HepG2 (cell line): ENCODE measurements at places on chromosomes 3 and 15.
A peak's percentile ranks its signal among the peaks of the same experiment; 100 is the strongest.

DNA sequence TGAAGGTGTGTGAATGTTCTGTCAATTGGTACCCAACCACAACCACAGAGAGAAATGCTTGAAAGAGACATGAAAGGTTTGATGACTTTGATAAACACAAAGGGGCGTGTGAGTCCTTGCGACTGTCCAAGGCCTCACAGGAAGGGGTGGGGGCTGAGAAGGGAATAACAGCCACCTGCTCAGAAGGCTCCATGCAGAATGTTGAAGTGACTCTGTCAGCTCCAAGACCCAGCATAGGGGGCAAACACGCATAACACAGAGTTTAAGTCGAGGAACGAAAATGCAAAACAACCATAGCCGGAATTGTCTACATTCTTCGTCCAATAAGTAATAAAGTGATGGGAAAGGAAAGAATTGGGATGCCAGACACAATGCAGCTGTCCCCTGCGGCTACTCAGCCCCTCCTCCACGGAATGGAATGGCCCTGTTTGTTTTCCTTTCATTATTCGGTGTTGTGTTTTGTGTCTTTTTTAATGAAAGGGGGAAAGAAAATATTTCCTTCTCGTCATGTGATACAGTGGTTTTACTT is 19.9 kb downstream of the TMEM212 start:
- DNase-seq: peak; percentile 58

GRCh38 chr15:58631319-58631718 is 118.2 kb downstream of the ADAM10 start:
- DNase-seq: no peak

- no peak for DNase-seq
These were observed 83.6 kb upstream of the SMAD3 start for GRCh38 chr15:66981771-66982170.

GRCh38 chr3:10845839-10846656 is 30.0 kb downstream of the SLC6A11 start:
- DNase-seq: no peak

- no peak for DNase-seq
These were observed 58.8 kb downstream of the SLCO3A1 start for GRCh38 chr15:91912336-91912735.

- no peak for DNase-seq
These were observed 37.5 kb upstream of the IQSEC1 start for GRCh38 chr3:13110678-13111116.

DNA sequence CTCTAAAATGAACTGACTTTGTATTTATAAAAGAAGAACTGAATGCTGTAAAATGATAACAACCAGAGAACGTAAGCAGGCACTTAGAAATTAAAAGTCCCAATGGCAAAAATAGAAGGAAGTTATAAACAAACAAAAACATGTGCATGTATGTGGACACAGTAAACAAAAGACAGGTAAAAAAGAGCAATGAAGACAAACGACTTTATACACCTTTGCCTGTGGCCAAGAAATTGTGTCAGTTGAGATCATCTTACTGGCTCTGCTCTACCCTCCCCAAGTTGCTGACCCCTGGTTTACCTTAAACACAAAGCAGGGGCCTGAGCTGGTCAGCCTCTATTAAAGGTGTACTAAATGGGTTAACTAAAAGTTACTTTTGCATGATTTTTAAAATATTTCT is 41.7 kb upstream of the GP5 start:
- DNase-seq: no peak

GRCh38 chr3:5427021-5427420 is 239.5 kb downstream of the EDEM1 start:
- no peak for DNase-seq

DNA sequence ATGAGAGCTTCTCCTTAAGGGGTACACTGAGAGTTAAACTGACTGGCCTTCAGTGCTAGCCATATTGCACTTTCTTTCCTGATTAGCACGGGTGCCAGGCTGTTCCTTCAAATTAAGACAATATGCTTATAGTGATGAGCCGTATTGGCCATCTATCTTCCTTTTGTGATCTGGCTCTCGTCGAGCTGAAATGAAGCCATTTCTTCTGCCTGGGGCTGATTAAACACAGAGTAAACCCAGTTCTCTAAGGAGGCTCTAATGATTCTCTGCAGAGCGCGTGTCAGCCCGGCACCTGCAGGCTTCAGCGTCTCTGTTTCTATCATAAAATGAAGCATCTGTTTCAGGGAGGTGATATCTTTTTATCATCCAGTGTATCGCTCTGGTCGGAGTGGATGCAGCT is 107.5 kb upstream of the NR2F2 start:
- no peak for DNase-seq

DNA sequence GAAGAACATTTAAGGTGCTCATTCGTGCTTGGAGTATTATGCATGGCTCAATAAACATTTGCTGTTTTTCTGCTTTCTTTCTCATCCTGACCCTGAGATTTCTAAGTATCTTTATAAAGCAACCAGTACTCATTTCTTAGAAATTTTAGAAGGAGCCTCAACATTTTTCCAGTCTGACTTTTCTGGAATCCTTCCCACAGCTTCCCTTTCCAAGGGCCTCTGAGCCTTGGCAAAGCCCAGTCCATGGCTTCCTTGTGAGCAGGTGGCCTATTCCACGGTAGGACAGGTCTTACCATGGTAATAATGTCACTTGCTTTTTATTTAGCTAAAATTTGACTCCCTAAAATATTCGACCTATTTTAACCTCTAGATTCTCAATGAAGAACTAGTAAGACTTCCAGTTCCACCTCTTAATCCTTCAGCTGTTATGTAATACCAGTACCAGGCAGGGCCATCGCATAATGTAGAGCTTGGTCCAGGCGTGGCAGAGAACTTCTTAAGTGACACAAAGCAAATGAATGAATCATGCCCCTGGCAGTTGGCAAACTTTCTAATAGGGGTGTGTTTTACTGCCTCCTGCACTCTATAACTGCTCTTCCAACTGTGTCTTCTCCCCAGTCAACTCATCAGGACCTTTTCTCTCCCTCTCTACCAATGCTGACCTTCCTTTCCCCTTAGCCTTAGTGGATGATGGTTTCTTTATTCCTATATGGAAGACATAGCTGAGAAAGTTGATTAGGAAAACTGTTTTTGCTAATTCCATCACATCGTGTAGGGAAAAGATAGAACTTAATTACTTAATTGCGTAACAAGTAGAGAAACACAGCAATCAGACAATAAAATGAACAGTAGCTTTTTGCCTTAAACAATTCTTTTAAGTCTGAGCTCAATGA is 894 bp upstream of the TM4SF4 start:
- no peak for DNase-seq

DNA sequence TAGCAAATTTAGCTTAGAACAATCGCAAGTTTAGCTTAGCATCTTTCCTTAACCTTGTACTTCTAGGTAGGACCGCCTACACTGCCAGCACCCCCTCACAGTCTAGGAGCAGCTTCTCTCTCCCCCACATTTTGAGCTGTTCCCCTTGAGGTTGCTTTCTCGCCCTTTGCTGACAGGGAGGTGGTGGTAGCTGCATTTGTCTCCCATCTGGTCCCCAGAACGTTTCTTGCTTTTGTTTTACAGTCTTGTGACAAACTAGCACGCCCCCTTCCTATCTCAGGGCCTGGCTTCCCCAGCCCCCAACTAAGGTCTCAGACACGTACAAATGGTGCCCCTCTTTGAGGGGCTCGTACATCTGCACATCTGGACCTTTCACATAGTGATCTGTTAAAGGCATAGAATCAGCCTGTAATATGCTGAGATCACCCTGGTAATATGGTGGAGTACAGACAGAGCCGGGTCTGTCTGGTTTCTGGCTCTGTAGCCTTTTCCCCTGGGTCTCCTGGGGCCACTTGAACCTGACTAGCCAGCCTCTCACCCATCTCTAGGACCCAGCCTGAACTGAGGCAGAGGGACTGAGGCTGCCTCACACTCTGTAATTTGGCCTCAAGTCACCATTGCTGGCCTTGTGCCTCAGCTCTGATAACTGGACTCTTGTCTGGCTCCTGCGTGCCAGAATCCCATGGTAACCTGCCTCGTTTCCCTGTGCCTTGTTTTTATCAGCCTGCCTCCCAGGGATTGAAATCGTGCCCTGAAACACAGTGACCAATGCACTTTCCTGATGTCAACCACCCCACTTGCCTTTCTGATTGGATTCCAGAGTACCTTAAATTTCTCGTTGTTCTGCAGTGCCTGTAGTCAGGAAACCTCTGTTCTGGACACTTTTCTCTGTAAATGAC is 27.7 kb downstream of the CRTC3 start:
- no peak for DNase-seq

DNA sequence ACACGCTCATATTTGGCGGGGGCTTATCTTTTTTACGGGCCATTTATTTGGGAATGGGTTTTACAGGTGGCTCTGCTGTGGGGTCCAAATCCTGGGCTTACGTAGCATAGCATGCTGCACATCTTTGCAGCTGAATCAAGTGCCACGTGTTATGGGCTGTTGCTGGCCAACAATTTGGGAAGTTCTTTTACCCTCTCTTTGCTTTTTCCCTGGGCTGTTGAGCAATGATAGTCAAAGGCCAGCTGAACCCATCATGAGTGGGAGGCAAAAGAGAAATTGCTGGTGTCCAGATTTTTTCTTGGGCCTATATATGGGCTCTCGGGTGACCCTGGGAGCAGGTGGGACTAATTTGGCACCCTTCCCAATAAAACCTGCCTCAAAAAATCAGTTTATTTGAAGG is 209.3 kb upstream of the SATB1 start:
- no peak for DNase-seq

DNA sequence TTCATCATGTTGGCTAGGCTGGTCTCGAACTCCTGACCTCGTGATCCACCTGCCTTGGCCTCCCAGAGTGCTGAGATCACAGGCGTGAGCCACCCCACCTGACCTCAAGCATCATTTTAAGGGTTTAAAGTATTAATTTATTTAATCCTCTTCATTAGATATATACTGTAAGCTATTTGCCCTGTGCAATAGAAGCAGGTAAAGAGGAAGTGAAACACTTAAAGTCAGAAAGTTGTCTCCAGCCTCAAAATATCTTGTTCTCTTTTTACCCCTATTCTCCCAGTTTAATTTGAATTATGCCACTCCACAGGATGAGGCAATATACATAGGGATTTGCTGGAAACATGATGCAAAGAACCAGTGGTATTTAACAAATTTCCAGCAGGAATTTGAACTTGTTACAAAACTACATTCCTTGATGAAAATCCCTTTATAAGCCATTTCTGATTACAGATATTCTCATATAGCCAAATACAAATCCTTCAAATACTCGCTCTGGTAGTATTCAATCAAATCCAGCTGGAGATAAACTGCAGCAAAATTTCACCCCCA is 2.0 kb downstream of the NDUFB5 start:
- DNase-seq: no peak

GRCh38 chr3:56960234-56960917 is 100.1 kb upstream of the SPATA12 start:
- no peak for DNase-seq

GRCh38 chr3:59979542-59979941 is 929.7 kb upstream of the CFAP20DC start:
- no peak for DNase-seq

GRCh38 chr3:197750858-197751737 is 1.4 kb downstream of the FYTTD1 start:
- no peak for DNase-seq

DNA sequence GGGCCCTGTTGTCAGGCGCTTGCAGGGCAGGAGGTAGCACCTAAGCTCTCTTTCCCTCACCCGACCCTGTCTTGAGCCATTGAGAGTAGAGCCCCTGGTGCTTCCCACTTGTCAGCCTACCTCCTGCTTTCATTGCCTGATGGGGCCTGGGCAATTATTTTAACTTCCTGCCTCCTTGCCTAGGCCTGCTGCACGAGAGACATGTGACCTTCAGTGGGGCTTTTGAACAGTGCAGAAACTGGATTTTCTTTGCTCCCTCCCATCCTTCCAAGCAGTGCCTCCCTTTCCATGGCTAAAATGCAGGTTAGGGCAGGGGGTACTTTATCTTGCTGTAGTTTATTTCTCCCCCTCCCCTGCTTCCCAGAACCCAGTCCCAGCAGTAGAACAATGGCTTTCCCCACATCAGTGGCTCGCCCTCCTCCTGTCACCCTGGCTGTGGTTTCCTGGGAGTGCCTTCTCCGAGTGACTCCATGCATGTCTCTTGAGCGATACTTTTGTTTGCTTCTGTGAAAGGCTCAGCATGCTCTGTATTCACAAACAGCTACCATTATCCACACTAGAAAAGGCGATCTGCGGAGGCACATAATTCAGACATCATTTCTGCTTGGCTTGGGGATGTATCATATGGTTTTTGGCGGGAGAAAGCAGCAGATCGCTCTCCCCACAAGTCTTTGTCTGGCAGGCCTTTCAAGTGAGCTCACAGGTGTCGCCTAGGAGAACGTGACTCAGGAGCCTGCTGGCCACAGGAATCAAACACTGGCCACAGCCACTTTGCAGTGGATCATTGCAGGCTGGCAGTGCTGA is 24.1 kb downstream of the PDIA5 start:
- no peak for DNase-seq

- DNase-seq: no peak
These were observed 113.1 kb downstream of the ZNF621 start for GRCh38 chr3:40637906-40638305.

GRCh38 chr3:5197470-5198312 is 10.2 kb downstream of the EDEM1 start:
- no peak for DNase-seq

GRCh38 chr3:127216415-127217261 is 23.7 kb downstream of the PRR23E start:
- DNase-seq: no peak

DNA sequence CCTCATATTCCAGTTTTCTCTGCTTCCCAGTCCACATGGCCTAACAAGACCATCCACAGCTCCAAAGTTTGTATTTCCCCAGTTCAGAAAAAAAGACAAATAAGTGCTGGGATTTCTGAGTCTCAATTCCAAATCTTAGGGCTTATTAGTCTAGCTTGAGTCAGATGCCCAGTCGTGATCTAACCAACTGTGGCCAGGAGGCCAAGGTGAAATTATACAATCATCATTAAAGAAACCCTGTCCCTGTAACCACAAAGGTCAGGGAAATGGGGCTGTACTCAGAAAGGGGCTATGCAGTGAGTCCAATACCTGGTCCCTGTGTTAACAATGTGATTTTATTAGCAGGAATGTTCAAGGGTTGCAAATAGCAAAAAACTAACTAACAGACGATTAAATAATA is 40.5 kb upstream of the MITF start:
- no peak for DNase-seq

DNA sequence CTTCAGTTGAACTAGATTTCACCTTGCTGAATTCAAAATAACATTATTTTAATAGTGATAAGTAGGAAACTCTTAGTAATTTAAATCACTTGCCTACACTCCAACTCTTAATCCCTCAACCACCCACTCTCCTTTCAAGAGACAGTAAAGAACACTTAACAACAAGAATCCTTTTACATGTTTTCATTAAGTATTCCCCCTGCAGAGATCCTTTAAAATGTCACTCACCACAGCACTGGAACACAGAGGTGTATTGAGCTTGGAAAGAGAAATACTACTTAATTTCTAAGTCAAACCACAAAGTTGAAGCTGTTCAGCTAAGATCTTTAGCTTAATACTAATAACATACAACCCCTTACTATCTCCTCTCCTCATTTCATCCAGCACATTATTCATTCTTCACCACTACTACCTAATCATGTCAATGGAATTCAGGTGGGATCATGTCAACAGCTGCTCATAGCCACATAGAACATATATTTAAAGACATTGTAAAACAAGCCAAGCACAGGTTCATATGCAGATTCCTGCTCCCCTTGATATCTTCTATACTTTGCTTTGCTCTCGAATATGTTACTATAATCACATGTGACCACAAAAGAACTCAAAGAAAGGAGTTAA is 40.5 kb downstream of the IMPG2 start:
- no peak for DNase-seq

GRCh38 chr3:49377483-49377882 is 19.3 kb upstream of the GPX1 start:
- no peak for DNase-seq
